Fibroblast of skin of right biceps (primary cell): ENCODE measurements at places on chromosomes 1 and 21.

- peak; percentile 36 for DNase-seq
Measured at GRCh38 chr1:46549697-46550681, 1.5 kb downstream of the KNCN start.

DNA sequence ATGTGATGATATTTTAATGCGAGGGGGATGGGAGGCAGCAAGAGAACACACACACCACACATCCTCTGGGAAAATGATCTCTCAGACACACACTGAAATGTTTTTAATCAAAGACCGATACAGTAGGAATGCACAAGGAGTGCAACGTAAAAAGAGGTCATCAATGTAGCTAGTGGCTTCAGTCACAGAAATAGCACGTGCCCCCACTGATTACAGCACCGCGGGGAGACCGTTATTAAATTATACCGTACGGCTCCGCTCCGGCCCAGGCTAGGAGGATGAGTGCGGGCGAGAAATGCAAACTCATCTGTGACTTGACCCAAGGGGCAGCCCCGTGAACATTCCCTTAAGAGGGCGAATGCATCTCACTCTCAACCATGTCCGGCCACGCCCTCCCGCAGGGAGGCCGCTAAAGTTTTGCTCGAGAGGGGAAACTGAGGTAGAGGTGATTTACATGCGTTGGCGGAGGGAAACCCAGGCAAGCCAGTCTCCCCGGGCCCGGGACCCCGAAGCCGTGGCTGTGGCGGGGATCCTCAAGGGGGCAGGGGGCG lies 552 bp downstream of the UBR4 start:
- peak; percentile 31 for DNase-seq

GRCh38 chr1:20368866-20369470 lies 78.3 kb downstream of the VWA5B1 start:
- DNase-seq: no peak

GRCh38 chr1:98940069-98940721 lies 64.5 kb downstream of the PLPPR5 start:
- no peak for DNase-seq

DNA sequence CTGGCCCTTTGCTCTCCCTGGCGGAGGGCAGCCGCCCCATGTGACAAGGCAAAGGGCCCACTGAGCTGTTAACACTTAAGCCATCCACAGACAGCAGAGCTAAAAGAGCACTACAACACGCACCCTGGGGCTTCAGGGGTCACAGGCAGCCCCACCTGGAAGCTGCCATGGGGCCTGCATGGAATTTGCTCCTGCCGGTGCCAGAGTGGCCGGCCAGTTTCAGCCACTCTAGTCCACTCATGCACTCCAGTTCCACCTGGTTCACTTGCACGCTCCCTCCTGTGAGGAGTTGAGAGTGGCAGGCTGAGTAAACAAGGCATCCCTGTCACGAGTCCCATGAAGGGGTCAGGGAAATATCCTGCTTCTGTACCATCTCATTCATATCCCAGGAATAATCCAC lies 55.3 kb downstream of the RIMS3 start:
- no peak for DNase-seq

- DNase-seq: peak; percentile 21
Measured at GRCh38 chr1:78520216-78520615, 29.4 kb downstream of the PTGFR start.

- no peak for DNase-seq
Measured at GRCh38 chr21:37866027-37866426, 50.2 kb downstream of the KCNJ6 start.

DNA sequence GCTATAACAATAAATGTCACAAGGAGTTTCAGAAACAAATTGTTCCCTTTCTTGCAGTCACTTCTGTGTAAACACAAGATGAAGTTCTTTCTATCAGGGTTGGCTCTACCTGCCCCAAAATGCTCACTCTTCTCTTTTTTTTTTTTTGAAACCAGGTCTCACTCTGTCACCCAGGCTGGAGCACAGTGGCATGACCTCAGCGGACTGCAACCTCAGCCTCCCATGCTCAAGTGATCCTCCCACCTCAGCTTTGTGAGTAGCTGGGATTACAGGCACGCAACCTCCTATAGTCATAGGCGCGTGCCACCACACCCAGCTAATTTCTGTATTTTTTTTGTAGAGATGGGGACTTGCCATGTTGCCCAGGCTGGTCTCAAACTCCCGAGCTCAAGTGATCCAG lies 10.5 kb upstream of the CTNNBIP1 start:
- no peak for DNase-seq
